ENCODE measurements at places on chromosomes 2 and 18.

DNA sequence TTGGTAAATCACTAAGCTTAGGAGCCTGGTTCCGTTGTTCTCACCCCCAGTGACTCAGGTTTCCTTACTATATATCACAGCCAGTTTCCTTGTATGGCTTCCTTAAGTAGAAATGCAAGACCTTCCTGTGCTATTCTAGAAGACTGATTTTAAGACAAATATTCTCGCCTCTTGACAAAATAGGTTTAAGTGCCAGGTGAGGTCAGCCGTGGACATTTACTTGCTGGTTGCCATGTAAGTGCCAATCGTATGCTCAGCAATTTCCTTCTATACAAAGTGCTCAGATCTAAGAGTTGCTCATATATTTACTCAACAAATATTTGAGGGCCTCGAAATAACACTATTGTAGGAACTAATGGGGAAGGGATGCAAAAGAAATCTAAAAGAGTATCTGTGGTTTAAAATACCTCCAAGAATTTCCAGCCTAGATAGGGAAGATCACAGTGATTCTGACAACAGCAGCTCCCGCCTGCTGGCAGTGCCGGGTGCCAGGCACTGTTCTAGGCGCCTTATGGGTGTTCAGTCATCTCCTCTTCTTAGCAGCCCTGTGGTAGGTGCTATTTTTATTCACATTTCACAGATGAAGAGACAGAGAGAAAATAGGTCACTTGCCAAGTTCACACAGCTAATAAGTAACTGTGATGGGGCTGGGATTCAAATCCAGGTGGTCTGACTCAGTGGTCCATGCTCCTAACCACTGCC, 95.3 kb upstream of the B3GNT7 start:
- no peak for DNase-seq

- DNase-seq = no peak
Measured at GRCh38 chr18:63284827-63285733, 34.5 kb downstream of the BCL2 start.

DNA sequence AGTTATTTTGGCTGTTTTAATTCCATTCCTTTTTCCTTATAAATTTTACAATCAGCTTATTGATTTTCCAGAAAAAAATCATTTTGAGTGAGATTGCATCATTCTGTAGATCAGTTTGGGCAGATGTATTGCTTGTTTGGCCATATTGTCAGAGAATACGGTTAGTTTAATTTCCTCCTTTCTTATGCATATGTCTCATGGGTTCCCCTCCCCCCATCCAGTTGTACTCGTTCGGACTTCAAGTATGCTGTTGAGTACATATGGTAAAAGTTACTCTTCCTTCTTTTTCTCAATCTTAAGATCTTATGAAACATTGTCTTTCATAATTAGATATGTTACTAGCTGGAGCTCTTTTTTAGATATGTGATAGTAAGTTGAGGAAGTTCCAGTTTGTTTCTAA, 131.2 kb upstream of the TTC27 start:
- no peak for DNase-seq

DNA sequence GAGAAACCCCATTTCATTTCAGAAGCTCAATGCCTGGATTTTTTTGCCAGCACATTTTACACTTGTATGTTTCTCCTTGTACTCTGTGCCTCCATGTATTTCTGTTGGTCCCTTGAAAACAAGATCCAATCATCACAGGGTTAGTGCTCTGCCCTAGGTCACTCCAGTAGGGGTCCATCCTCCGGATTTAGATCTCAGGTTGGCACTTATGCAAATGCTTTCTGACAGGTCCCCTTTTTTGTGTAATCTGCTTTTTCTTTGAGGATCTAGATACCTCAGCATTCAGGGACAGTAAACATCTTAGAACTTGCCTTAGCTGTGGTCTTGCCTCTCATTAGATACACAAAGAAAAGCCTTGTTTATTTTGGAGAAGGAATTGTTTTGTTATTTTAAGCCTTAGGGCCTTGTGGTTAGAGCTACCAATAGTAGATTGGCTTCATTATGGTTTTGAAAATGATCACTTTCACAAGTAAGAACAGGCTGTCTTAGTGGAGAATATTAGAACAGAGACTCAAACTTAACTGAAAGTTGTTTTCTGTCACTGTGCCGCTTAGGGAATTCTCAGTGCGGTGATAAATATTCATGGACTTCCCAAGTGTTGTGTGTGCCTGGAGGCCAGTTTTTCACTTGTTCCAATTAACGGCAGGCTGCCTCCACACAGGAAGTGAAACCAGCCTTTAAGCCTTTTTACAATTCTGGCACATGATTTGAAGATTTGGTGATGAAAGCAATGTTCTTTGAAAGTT, 7.8 kb downstream of the MERTK start:
- no peak for DNase-seq

GRCh38 chr2:128306081-128306930, 12.4 kb downstream of the HS6ST1 start:
- DNase-seq = no peak

DNA sequence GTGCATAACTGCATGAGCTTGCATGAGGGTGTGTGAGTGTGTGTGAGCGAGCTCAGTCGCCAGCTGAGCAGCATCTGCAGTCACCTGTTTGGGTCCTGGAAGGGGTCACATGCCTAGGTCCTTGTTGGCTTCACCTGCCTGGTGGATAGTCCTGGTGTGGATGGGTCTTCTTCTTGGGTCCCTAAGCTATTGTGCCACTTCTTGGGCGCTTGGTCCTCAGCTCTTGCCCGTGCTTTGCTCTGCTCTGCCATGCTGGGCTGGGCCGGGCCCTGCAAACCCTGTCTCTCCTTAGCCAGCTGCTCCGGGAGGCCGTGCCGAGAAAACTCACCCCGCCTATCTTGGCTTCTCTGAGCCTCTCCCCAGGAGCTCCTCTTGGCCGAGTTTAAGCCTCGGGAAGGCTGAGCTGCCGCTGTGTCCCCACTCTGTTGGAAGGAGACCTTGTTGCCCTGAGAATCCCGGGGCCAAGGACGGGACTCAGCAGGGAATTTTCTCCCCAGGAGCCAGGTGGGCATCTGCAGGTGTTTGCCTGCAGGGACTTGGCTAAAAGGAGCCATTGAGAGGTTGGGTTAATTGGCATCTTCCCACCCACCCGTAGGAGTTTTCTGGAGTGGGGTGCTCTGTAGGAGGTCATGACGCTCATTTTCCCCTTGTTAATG, 300.8 kb downstream of the NDUFA10 start:
- no peak for DNase-seq

- DNase-seq = no peak
Measured at GRCh38 chr2:97769308-97769707, 55.9 kb downstream of the ZAP70 start.

DNA sequence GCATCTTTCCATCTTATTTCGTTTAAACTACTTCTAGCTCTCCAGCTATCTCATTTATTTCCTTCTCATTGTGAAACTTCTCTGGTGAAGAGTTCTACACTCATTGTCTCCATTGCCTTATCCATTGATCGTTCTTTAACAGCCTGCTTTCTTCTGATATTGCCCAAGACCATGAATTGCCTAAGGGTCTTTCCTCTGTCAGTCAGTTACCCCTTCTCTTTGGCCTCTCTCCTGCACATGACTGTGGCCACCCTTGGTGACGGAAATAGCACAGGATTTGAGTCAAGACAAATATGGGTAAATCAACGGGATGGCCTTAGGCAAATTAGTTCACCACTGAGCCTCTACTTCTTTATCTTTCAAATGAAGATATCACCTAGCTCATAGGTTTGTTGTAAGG, 26.6 kb downstream of the NHEJ1 start:
- no peak for DNase-seq

GRCh38 chr2:216539791-216540241, 41.2 kb downstream of the RPL37A start:
- no peak for DNase-seq
